Effector CD8-positive, alpha-beta T cell (primary cell): ENCODE measurements at places on chromosomes 7 and 10.

DNA sequence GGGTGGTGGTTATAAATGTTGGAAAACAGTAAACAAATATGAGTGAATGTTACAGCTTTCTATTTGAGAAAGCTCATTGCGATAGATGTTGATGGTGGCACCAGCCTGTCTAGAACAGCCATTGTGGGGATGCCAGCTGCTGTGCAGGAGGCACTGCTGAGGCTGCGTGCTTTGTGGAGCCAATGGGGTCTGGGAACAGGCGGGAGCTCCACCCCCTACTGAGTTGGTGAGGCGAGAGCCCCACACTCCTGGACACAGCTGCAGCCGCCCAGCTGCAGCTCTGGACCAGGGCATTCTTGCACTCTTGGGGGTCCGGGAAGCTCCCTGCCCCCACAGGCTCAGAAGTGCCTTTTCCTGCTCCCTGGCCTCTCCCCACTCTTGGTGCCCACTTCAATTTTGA, 1147.1 kb upstream of the LRRTM3 start:
- no peak for DNase-seq

DNA sequence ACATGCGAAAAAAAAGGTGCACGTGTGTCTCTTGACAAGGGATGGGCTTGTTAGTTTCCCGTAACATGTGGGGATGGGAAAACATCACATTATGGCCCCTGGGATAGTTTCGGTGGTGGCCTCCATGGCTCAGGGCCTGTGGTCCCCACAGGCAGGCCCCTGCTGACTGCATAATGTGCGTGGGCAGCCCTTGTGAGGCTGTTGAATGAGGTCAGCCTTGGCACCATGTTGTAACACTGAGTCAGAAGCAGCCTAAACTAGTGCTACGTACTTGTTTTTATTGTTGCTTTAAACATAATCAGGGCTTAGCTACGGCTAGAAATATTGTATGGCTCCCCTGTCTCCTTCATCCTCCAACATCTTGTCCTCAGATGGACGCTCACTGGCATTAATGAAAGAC, 80.6 kb downstream of the BEND7 start:
- DNase-seq, result no peak

- no peak for DNase-seq
Measured at GRCh38 chr7:16900209-16900768, 18.5 kb upstream of the AGR3 start.

DNA sequence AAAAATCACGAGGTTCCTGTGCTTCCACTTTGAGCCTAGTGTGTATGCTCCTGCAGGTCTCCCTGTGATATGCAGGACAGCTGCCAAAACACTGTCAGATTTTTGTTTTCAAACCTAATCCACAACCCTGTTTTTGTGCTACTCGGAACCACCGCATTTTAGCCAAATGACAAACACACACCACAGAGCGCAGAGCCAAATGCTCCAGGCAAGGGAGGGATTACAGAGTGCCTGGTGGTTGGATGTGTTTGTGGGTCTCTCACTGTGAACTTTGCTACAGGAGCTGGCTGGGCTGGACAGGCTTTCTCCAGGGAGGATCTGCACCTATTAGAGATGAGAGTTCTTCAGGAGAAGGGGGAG, 5.7 kb upstream of the RBM28 start:
- no peak for DNase-seq

DNA sequence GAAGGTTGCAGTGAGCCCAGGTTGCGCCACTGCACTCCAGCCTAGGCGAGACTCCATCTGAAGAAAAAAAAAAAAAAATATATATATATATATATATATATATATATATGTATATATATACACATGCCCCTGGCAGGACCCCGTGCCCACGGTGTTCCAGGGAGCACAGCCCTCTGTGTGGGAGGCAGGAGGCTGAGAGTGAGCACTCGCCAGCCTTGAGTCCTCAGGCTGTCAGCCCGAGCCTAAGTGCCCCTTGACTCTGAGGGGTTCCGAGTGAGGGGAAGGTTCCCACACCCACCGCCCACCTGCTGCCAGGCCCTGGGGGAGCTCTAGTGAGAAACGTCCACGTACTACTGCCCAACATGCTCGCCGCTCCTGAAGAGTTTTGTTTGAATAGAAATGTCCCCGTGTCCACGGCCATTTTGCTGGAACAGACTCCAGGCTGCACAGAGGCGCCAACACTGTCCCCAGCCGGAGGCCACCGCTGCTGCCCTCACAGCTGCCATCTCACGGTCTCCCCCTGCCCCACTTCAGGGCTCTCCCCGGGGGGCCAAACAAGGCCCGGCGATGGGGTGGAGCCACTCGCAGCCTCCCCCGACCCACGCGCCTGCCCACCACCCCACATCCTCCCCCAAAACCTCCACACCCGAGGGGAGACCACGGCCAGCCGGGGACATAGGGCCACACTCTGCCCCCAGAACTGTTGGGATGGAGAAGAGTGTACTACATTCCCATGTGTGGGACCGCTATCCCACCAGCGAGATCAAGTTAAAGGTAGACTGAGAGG, 62.8 kb upstream of the EBF3 start:
- DNase-seq, result no peak

DNA sequence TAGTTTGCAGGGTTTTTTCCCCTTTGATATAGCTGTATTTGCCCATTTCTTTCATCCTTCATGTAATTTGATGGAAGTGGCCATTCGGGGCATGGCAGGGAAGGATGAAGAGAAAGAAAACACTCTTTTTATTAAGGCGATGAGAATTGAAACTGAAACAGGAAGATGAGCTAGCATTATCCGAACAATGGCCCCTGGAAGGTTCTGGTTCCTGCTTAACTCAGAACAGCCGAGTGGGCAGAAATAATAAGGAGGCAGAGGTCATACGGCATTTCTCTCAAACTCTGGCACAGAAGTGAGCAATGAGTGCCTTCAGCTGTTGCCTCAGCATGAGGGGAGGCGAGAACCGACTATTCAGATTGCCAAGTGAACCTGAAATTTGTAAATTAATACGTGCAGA, 113.2 kb upstream of the MYO3A start:
- no peak for DNase-seq

DNA sequence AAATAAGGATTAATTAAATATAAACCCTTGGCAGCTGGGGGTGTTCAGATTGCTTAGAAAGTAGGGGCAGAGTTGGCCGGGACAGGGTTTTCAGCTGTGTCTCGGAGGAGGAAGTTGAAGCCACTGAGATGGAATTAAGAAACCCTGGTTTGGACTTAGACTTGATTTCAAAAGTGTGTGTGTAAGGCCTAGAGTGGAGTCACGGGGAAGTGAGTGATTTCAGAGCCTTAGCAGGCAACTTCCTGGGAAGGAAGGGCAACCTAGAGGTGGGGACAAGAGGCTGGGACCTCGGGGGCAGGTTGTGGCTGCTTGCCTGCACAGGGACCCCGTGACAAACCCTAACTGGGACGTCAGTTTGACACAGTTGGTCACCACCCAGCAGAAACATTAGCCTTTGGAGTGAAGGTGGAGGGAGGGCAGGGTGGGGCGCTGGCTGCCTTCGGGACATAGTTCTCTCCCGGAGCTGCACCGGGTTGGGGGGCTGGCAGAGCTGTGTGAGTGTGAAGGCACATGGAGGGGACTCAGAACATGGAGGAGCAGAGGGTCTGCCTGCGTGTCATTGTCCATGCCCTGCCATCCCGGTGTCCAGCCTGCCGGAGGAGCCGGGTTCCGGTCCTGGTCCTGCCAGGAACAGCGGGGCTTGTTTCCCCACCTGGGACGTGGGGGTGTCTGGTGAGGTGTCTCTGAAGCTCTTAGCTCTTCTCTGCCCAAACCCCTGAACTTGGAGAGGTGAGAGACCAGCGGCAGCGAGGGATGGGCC, 1.8 kb downstream of the BRI3 start:
- no peak for DNase-seq

DNA sequence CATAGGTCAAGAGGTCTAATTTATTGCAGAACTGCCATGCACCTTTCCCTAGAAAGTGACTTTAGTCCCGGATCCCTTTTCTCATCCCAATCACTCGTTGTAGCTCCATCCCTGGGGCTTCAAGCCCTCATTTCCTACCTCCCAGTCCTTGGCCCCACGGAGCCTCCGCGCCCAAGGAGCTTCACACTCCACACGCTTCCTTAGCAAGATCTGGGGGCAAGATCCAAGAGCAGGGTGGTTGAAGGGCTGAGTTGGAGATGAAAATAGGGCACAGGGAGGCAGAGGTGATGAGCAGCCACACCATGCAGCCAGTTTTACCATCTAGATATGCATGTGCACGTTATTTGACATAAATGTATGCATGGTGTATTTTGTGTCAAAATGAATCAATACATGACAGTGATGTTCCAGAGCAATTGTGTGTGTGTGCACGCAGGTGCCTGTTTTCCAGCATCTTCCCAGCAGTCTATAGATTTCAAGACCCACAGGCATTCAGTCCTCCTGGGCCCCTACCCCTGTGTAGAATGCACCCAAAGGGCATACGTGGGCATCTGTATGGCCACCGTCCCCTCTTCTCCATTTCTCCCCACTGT, 6.0 kb upstream of the TRPV6 start:
- DNase-seq, result no peak

DNA sequence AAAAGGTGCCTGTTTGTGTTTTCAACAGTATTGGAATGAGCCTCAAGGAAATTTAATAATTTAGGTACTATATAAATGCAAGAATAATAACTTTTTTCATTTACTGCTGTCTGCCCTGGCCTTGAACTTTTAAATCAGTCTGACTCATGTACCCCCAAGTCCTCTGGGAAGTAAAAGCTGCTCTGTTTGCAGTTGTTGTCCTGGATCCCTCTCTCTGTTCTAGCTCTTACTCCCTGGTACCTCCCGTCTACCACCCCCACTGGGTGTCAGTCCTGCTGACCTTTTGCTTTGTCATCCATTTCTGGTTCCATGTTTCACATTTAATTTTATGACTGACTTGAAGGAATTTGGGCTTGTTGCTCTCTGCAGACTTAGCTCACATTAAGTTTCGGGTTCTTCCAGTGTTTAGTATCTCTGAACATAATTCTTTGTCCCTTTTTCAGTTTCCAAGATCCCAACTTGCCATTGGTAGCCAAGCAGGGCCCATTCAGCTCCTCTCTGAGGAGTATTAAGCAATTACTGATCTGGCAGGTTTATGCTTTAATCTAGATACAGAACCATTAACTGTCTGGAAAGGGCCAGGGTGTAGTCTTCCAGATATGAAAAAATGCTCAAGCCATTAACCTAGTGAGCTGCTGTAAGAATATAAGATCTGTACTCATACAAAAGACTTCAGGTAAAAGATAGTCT, 208.7 kb upstream of the FAM3C start:
- no peak for DNase-seq

GRCh38 chr10:64547168-64547567, 1026.0 kb downstream of the REEP3 start:
- DNase-seq, result no peak

DNA sequence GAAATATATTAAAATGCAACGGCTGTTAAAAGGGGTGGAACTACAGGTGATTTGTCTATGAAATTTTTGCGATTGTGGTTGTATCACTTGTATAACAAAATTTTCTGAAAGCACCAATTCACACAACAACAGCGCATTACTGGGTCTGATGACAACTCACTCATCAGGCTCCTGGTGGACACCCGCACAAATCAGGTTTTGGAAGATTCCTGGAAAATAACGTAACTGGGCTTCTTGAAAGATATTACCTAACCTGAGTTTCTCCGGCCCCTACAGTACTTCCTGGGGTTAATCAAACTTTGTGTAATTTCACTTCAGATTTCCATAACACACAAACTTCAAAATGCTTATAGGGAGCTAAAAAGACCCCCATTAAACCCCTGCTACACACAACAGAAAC, 7.6 kb downstream of the SNX8 start:
- no peak for DNase-seq

- DNase-seq, result no peak
Measured at GRCh38 chr7:157930441-157930840, 593.6 kb downstream of the DNAJB6 start.

DNA sequence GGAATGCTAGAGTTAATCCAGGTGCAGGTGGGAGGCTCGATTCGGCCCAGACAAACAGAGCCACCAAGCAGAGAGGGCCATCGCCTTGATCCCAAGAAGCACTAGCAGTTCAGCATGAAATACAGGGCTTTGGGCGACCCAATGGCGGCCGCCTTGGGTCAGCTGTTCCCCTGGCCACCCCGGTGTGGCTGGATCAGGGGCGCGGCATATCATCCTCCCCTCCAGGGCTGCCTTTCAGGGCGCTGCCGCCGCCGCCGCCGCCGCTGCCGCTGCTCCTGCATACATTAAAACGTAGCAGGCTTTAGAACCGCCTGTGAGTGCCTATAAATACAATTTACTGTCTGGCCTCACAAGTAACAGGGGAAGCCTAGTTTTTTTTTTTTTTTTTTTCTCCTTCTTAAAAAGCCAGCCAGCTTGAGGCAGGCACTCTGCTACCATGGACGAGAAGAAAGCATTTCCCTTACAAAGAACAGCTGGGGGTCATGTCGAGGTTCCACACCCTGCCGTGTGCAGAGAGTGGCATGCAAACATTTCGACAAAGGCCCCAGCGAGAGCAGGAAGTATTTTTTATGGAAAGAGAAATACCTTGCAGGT, 57.7 kb upstream of the EFCAB10 start:
- no peak for DNase-seq

DNA sequence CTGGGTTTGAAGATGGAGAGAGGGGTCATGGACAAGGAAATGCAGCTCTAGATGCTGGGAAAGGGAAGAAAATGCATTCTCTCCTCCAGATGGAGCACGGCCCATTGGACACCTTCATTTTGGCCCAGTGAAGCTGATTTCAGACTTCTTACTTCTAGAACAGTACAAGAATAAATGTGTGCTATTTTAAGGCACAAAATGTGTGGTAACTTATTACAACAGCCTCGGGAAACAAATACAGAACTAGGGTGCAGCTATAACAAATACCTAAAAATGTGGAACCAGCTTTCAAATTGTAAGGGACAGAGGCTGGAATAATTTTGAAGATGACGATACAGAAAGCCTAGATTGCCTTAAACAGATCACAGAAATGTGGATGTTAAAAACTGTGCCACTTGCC, 54.1 kb downstream of the CYTH3 start:
- DNase-seq, result no peak

DNA sequence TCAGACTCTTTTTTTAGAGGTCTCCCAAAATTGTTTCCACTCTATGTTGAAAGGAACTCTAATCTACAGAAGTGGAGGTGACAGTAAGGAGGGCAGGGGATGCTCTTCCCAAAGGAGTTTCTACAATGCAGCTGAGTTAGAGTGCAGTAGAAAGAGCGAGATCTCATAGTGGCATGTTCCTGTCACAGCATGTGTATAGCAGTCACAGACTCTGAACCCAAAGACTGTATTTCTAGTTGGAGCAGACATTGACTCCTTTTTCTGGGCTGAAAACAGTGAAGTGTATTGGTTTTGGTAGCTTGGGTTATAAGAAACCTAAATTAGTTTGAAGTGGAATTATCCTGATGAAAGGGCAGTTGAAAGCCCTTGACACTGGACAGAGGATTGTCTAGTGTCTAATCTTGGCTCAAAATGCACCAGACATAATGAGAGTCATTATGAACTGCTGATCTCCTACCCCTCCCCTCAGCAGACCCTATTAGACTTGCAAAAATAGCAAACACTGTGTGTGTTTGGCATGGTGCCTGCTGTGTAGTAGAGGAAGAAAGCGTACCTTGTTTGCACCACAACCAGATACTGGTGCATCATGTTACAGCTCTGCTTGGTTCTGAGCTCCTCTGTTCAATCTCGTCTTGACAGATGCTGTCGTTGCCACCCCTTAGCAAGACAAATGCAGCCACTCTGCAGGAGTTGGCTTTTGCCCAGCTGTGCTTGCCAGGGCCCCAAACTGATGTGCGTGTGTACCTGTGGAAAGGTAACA, 336.0 kb downstream of the AUTS2 start:
- no peak for DNase-seq

GRCh38 chr7:7932553-7932952, 36.0 kb upstream of the GLCCI1 start:
- no peak for DNase-seq

- no peak for DNase-seq
Measured at GRCh38 chr10:106424981-106425380, 739.5 kb downstream of the SORCS1 start.
